ENCODE measurements at places on chromosomes 3 and 15. TPM values are rescaled to one million over a fixed set of nuclear protein-coding genes. Genes with fewer than 3 reads are reported as not detected.

LRTM1 gene
- not detected for total RNA-seq

CFAP92 gene
- total RNA-seq: 0.45 TPM

SEC22C gene
- total RNA-seq: 40.0 TPM

INKA1 gene
- not detected for total RNA-seq

MOBP gene
- total RNA-seq: not detected

FANCD2OS gene
- not detected for total RNA-seq

RBMS3 gene
- total RNA-seq: not detected

TRH gene
- total RNA-seq: not detected

KIF23 gene
- 51.2 TPM for total RNA-seq

CSPG4 gene
- total RNA-seq: 0.04 TPM

SLITRK3 gene
- total RNA-seq: not detected

SUSD5 gene
- not detected for total RNA-seq

LRRC3B gene
- not detected for total RNA-seq

DOCK3 gene
- not detected for total RNA-seq

NANOGP8 gene
- 0.25 TPM for total RNA-seq

- no peaks in the 10 kb centered on the region for H3K4me1 ChIP-seq
- DNase-seq: no peak
- H3K27me3 ChIP-seq: no peaks in the 10 kb centered on the region
- H3K36me3 ChIP-seq: no peaks in the 10 kb centered on the region
- H3K4me3 ChIP-seq: no peak overlapping the region
These were observed 49.5 kb upstream of the SEC13 start for GRCh38 chr3:10370429-10370828.

DNA sequence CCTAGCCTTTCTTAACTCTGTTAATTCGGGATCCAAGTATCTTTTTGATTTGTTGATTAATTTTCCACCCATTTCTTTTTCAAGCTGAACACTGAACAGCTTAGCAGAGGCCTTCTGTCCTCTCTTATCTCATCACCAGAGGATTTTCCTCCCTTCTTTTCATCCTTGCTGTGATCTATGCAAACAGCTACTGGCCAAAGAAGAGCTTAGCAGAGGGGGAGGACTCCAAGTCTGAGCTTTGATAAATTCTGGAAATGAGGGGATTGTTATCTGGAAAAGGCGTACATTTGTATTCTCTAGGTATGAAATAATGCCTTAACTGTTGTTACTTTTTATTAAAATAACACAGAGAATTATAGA, 13.4 kb downstream of the DZIP3 start:
- H3K27ac ChIP-seq: no peak overlapping the region
- H3K27me3 ChIP-seq: no peaks in the 10 kb centered on the region
- no peak overlapping the region for H3K4me3 ChIP-seq
- H3K36me3 ChIP-seq: no peaks in the 10 kb centered on the region
- no peaks in the 10 kb centered on the region for H3K4me1 ChIP-seq

DNA sequence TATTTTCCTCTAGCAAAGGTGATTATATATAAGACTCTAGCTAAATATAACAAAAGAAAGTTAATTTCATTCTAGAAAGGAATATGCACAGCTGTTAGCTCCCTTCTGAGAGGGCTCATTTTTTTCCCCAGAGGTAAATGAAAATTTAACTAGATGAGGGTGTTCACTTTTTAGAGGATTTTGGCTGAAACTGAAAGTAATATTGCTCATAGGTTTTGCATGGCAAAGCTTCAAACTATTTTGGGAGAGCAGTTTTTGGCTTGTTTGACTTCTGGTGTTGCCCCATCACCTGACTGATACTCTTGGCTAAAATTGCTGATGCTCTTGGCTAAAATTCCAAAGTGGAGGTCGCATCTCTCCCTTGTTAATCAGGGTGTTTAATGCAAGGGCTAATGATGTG, 311.9 kb downstream of the EDEM1 start:
- H3K27me3 ChIP-seq: no peaks in the 10 kb centered on the region
- no peaks in the 10 kb centered on the region for H3K36me3 ChIP-seq
- no peak overlapping the region for H3K4me3 ChIP-seq
- H3K4me1 ChIP-seq: no peaks in the 10 kb centered on the region
- no peak for DNase-seq
- H3K27ac ChIP-seq: no peak overlapping the region

DNA sequence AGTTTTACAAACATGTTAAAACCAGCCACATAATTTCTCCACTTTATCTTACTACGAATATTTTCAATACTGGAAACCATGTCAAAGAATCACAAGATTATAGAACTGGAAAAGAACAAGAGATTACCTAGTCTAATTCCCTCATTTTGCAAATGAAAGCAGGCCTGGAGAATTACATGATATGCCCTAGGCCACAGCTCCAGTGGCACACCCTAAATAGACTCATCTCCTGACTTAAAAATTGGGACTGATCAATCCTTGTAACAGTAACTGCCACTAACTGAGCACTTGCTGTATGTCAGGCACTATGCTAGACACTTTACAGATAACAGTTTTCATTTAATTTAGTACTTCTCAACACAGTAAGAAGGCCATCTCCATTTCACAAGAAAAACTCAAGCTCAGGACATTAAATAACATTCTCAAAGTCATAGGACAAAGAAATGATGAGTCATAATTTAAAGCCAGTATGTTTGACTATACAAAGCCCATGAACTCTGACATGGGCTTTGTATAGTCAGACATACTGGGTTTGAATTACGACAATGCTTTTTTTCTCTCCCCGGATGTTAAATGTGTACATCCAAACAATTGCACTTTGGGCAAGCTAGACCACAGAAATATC, 9.4 kb downstream of the IGSF11 start:
- no peak overlapping the region for H3K27ac ChIP-seq
- no peak for DNase-seq
- H3K4me3 ChIP-seq: no peak overlapping the region
- no peaks in the 10 kb centered on the region for H3K27me3 ChIP-seq

DNA sequence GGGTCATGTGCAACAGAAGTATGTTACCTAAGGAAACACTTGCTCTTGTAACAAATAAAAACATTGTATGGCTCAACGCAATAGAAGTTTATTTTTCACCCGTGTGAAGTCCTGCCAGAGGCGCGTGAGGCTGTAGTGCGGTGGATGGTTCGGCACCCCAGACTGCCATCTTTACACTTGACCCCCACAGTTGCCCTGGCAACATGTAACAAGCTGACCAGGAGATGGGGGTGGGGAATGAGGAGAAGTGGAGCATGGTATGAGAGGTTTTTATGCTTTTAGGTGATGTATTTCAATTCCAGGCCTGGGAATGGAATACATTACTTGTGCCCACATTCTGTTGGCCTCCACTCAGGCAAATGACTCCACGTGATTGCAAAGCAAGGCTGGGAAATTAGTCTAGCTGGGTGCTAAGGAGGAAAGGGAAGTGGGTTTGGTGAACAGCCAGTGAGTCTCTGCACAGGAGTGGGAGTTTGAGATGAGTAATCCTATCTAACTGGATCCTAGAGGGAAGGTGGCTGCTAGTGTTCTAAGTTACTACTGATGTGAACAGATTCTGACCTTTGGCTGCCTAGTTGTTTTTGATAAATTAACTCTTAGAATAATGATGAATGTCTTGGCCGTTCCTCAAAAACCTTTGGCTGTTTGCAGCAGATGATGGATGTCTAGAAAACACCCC, 33.8 kb upstream of the GREM1 start:
- no peaks in the 10 kb centered on the region for H3K27me3 ChIP-seq
- DNase-seq: no peak
- H3K4me3 ChIP-seq: no peak overlapping the region
- no peak overlapping the region for H3K27ac ChIP-seq
- H3K4me1 ChIP-seq: peaks cover 28% of the 10 kb centered on the region

GRCh38 chr3:113084777-113085176, 94.0 kb downstream of the GTPBP8 start:
- H3K4me1 ChIP-seq: peaks cover 17% of the 10 kb centered on the region
- H3K36me3 ChIP-seq: no peaks in the 10 kb centered on the region
- no peak overlapping the region for H3K4me3 ChIP-seq
- no peaks in the 10 kb centered on the region for H3K27me3 ChIP-seq
- DNase-seq: no peak
- H3K27ac ChIP-seq: no peak overlapping the region

DNA sequence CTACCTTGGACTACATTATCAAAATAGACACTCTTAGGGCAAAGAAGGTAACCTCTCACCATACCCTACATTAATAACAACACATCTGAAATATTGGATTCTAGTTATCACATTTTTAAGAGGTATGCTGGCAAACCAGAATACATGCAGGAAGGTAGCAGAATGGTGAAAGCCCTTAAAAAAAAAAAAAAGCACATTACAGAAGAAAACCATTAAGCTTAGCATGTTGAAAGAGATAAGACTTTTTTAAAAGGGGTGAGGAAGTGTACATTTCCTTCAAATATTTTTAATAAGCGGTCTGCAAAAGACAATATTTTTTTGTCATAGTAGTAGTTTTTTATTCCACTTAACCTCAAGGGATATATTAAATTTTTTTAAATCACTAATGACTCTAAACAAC, 46.5 kb upstream of the WDR5B start:
- H3K4me1 ChIP-seq: no peaks in the 10 kb centered on the region
- peaks cover 46% of the 10 kb centered on the region for H3K36me3 ChIP-seq
- H3K4me3 ChIP-seq: no peak overlapping the region
- no peak for DNase-seq
- H3K27ac ChIP-seq: no peak overlapping the region

DNA sequence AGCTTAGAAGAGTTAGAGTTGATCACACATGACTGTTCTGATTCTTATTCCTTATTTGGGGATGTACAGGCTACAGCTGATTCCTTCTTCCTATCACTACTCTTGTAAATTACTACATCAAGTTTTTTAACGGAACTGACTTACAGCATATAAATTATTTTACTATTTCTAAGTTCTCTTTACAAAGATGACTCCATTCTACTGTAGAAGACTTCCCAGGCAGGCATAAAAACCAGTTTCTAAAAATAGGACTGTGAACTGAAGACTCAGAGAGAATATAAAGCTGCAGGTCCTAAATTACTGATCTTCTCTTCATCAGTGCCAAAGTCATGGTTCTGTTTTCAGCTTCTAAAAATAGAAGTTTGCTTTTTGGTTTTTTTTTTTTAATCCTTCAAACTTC, 38.9 kb downstream of the ANO10 start:
- no peak overlapping the region for H3K27ac ChIP-seq
- no peaks in the 10 kb centered on the region for H3K4me1 ChIP-seq
- no peak for DNase-seq
- H3K27me3 ChIP-seq: no peaks in the 10 kb centered on the region

DNA sequence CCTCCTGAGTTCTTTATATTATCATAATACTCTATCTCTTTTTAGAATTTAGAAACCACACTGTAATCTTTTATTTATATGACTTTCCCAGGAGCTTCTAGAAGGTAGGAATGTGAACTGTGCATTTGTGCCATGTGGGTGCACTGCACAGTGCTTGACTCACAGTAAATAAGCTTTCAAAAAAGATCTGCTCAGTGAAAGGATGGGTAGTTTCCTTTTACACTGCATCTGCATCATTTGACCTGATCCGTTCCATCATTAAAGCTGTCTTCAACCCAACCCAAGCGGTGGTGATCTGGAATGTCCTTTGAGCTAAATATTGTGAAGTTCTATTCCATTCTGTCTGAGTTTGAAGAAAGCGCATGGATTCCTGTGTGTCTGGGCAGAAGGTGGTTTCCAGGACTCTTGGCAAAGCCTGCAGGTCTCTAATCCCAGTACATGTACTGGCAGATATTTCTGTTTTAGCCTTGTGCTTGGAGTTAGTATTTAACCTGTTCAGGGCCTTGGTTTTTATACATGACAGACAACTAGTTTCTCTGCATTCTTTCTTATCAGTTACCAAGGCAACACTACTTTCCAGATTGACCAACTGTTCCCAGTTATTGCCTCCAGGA, 96.7 kb downstream of the DHX30 start:
- H3K36me3 ChIP-seq: peaks cover 5% of the 10 kb centered on the region
- no peak for DNase-seq
- H3K4me3 ChIP-seq: no peak overlapping the region
- H3K4me1 ChIP-seq: peaks cover 13% of the 10 kb centered on the region
